ENCODE measurements at places on chromosomes 3 and 15.

- no peak for DNase-seq
Observed at GRCh38 chr3:72152551-72153476, 367.9 kb upstream of the PROK2 start.

DNA sequence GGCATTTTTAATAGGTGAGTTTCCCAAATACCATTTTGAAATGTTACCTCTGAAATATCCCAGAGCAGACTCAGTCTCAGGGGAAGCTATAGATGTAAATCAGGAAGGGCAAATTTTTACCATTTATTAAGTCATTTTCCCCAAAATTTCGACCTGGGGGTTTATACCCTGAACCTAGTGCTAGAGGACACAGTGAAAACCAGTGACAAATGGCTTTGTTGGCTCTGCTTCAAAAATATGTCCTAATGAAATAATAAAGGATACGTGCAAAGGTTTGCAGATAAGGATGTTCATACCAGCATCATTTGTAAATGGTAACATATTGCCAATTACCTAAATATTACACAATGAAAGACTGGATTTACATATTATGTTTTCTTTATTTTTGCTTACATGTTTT lies 546.7 kb upstream of the ADAMTS9 start:
- no peak for DNase-seq

DNA sequence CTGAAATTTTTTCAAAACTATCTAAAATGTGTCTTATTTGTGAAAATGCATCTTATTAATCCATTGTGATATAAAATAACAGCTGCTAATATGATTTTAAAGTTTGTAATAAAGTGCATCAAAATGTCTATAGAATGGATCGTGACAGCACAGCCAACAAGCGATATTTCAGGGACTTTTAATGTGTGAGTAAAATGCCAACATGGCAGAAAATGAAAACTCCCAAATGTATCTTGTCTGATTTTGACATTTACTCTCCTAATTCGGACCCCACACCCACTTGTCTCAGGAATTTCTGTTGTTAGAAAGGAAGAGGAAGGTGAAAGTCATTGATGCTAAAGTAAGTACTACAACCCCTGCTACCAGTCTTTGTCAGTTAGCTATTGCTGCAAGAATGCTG lies 273.9 kb downstream of the SATB1 start:
- DNase-seq = no peak

- DNase-seq = no peak
Observed at GRCh38 chr15:37014566-37014965, 85.8 kb downstream of the MEIS2 start.

- no peak for DNase-seq
Observed at GRCh38 chr3:140081887-140082286, 146.9 kb downstream of the CLSTN2 start.

DNA sequence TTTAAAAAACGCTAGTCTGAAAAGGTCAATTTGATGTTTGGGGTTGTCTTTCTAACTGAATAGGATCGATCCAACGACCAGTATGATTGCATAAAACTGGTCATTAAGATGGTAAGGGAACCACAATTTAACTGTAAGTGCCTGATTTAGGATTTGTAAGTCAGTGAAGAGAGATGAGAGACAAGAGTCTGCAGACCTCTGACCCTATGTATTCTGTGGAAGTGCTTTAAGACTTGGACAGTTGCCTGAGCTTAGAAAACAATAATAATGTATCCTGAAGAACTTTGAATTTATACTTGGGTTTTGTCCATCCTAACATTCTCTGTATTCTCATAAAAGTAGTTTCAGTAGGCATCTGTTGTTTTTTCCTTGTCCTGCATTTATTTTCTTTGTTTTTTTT lies 221.4 kb upstream of the SUCLG2 start:
- DNase-seq = no peak

- no peak for DNase-seq
Observed at GRCh38 chr15:75857886-75858285, 14.6 kb downstream of the UBE2Q2 start.

DNA sequence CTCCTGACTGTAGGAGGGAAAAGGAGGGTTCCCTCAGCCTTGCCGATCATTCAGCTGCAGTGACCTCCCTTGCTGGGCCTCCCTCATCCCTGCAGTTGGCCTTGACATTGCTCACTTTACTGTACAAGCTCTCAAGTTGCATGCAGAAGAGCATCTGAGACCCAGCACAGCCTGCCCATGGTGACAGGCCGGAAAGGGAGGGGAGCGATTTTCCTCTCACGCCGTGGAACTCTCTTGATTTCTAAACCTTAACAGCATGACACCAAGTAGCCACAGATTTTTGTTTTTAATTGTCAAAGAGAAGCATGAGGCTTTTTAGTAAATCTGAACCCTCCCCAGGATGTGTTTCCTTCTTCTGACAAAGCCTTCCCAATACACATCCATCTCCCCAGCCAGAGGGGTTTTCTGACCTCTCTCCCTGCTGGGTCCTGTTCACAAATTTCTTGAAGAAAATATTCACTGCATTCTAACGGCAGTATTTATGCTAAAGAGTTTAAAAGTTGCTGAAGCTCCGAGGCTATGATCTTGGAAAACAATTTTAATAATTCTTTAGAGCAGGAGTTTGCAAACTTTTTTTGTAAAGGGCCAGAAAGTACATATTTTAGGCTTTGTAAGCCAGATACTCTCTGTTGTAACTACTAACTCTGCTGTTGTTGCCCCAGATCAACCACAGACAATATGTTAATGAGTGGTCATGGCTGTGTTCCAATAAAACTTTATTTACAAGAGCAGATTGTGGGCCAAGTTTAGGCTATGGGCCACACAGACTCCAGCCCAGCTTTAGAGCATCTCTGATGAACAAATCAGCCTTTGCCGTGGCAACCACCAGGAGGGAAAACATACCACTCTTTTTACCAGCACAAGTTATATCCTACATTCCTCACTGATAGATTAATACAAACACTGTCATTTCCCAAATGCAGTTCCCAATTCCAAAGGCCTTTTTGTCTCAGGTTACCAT lies 34.8 kb downstream of the LMCD1 start:
- no peak for DNase-seq

- no peak for DNase-seq
Observed at GRCh38 chr3:4218456-4219226, 84.5 kb upstream of the SETMAR start.

DNA sequence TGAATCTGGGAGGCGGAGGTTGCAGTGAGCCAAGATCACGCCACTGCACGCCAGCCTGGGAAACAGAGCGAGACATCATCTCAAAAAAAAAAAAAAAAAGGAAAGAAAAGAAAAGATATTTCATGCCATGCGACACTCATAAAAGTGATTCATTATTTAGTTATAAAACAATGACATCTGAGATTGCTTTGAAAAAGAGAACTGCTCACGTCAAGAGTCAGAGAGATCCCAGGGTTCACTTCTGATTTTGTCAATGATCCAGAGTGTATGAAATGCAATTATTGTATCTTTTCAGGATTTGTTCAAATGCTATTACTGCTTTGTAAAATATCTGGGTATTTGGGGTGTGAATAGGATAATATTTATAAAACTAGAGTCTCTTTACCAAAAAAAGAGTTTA lies 6.0 kb upstream of the SAMD7 start:
- no peak for DNase-seq

GRCh38 chr3:36192901-36193300 lies 187.4 kb upstream of the STAC start:
- no peak for DNase-seq

GRCh38 chr3:25262322-25262721 lies 165.7 kb upstream of the RARB start:
- no peak for DNase-seq

DNA sequence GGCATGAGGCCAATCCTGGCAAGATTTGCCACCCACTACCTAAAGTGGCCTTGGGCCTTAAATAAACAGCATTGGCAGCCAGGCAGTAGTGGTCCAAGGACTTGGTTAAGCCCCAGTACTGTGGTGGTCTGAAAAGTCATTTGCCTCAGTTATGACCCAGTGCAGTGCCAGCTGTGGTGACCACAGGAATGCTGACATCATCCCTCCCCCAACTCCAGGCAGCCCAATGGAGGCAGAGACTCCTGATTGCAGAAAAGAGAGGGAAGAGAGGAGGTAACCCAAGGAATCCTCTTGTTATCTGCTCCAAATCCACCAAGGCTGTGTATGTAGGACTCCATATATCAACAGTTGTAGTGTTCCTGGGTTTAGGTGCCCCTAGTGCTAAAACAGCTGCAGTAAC lies 883.6 kb downstream of the SQOR start:
- no peak for DNase-seq

GRCh38 chr15:35181538-35181937 lies 96.4 kb upstream of the NANOGP8 start:
- no peak for DNase-seq

- no peak for DNase-seq
Observed at GRCh38 chr3:27279123-27279522, 90.1 kb downstream of the NEK10 start.

- no peak for DNase-seq
Observed at GRCh38 chr3:44865272-44866035, 3.7 kb downstream of the TMEM42 start.

DNA sequence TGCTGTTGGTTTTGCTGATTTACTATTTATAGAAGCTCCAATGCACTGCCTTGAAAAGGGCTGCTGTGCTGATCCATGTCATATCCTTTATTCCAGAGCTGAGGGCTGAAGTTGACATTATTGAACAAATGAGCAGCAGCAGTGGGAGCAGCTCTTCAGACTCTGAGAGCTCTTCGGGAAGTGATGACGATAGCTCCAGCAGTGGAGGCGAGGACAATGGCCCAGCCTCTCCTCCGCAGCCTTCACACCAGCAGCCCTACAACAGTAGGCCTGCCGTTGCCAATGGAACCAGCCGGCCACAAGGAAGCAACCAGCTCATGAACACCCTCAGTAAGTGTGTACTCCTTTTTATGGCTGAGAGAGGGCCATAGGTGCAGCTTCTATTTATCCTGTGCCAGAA lies 8.8 kb downstream of the EAF1 start:
- no peak for DNase-seq

DNA sequence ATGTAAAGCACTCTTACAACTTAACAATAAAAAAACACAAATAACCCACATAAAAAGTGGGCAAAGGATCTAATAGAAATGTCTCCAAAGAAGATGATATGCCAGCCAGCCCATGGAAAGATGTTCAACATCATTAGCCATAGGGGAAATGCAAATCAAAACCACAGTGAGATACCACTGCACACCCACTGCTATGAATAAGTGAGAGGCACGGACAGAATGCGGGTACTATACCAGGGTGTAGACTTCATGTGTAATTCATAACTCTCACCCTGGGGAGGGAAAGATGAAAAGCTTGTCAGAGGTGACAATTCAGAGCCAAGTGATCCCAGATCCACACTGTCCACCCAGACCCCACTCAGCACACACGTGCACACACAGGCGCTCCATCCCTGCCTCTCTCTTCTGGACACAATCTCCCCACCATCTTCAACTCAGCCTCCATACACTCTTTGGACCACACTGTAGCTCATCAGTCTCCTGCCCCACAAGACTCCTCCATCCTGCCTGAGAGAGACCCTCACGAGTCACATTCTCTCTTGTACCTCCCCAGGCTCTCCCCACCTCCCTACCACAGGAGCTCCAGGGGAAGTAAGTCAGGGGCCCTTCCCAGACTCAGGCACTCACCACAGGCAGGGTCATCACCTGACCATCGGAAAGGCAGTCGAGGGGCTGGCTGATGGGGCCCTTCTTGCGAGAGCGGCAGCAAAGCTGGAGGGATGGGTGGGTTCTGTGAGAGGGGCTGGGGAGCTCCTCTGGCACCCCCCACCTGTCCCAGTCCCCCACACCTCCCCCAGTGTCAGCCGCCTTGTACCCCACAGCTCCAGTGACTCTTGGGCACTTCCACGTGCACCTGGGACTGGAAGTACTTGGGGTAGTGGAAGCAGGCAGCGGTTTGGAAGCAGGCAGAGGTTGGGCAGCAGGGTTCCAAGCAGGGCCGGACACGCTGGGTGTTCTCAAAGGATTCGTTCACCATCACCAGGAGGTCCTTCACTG lies 21.3 kb downstream of the PLA2G4E start:
- DNase-seq = no peak

- DNase-seq = no peak
Observed at GRCh38 chr3:116413319-116413718, 32.0 kb downstream of the LSAMP start.

GRCh38 chr3:52494886-52495495 lies at the start of gene STAB1:
Gene STAB1, plus strand, starts transcription at chr3:52495338. Its CDS starts 76 bp downstream, at chr3:52495414.
- DNase-seq = peak; percentile 86

DNA sequence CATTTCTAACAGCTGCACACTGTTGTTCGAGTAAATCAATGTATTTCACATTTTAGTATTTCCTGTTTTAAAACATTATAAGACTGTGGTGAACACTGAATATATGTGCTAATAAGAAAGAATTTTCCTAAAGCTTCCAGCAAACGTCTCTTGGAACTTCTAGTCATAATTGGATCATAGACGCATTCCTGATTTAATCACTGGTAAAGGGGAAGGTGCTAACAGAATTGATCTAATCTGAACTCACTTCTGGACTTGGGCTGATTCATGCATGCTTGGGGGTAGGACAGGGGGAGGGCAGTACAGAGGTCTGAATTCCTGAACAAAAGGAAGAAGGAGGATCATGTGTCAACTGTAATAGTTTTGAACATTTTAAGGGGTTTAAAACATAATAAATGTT lies 7.3 kb upstream of the LEKR1 start:
- peak; percentile 67 for DNase-seq

DNA sequence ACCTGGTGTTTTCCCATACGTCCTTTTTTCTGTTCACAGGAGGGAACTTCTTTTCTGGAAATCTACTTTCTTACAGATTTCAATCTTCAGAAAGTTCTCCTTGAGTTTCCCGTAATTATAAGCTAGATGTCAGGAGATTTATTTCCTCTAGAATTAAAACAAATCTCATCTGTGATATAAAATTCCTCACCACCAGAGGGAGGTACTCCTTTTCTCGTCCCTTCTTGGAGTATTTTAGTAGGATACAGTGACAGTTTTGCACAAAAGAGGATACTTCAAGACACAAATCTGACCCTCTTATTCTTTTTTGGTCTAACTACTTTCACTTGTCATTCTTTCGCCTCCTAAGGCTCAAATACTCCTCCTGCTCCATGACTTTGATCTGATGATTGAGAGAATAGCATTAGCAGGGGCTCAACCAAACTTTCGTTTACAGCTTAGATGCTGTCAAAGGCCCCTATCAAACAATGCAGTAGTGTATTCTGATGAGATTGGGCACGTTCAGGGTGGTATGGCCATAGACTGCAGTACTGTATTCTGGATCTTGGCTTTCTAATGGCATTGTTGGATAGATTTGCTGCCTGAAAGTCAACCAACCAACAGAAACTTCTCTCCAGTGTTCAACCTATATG lies 38.0 kb downstream of the TMEM41A start:
- DNase-seq = no peak

GRCh38 chr15:74316141-74316540 lies 51.3 kb downstream of the CYP11A1 start:
- DNase-seq = no peak

- DNase-seq = no peak
Observed at GRCh38 chr3:38084334-38085310, 45.6 kb downstream of the DLEC1 start.

- peak; percentile 50 for DNase-seq
Observed at GRCh38 chr3:100427699-100428098, 26.4 kb downstream of the LNP1 start.

Measured in pulmonary artery endothelial cell (primary cell).